ENCODE measurements at places on chromosomes 5 and 9.

- peak; percentile 54 for DNase-seq
Measured at GRCh38 chr5:179731791-179732411, 721 bp upstream of the MAML1 start.

- no peak for DNase-seq
Measured at GRCh38 chr5:78649211-78649695, 681 bp upstream of the LHFPL2 start.

DNA sequence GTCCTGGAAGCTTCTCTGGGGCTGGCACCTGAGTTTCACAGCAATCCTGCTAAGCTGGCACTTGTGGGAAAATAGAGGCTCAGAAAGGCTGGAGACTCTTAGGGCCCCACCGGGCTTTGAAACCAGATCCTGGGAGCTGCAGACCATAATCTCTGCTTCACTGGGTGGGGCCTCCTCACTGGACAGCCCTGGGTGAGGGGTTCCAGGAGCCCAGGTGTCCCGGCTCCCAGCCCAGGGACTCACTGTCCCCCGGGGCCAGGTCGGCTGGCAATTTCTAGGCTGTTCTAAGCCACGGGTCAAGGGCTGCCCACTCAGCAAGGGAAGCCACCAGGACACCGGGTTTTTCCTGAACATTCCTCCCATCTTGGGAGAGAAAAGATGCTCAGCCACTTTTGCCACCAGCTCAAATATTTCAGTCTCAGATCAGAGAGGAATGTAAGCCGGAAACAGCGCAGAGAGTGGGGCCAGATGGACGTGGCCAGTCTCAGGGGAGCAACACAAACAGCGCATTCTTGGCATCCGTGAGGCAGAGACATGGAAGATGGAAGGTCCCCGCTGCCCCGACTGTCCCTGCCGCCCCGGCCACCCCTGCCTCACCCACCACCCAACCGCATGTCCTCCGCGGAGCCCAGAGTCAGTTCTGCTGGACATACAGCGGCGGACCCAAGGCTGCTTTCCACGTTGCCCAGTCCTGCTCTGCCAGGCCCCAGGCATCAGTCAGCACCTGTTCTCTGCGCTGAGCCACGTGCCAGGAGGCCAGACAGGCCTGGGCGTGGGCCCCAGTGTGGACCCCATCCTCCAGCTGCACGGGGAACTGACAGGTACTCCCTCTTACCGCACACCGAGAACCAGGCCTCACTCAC lies 72.6 kb downstream of the VAV2 start:
- DNase-seq: no peak

GRCh38 chr5:124824637-124825158 lies 78.3 kb upstream of the ZNF608 start:
- DNase-seq: peak; percentile 73

GRCh38 chr5:90477621-90478215 lies 3.1 kb downstream of the POLR3G start:
- no peak for DNase-seq

- DNase-seq: no peak
Measured at GRCh38 chr9:131259432-131259898, 16.8 kb downstream of the FAM78A start.

DNA sequence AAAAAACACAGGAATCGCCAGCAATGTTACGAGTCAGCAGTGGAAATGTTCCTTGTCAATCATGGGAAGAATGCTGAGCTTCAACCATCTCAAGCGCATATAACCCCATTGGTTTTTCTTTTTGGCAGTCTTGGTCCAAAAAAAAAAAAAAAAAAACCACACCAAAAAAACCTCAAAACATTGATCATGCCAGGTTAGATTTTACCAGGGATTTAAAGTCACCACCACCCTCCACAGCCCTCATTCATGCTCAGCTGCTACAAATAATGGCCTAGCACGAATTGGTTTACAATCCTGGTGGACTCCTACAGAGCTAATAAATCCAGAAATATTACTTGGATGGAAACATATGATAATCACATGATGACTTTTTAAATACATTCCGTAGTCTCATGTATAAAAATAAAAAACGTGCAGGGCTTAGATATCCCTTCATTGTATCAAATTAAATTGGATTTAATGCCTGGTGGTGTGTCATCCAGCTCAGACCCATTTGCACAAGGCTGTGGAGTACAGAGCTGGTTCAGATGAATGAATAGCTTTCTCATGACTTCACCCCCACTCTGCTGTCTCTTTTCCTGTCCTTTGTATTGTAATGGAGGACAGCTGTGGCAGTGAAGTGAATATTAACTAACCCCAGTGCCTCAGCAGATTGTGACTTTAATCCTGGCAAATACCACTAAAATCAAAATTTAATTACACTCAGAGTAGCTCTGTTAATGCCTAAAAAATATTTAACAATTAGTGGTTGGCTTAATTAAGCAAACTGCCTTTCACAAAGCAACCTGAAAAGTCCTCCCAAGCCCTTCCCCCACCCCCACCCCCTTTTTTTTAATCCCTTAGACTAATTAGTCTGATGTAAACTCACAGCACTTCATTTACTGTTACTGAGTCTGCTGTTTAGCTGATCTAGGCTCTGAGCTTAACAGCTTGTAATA lies 626.5 kb upstream of the ZNF608 start:
- DNase-seq: peak; percentile 6

DNA sequence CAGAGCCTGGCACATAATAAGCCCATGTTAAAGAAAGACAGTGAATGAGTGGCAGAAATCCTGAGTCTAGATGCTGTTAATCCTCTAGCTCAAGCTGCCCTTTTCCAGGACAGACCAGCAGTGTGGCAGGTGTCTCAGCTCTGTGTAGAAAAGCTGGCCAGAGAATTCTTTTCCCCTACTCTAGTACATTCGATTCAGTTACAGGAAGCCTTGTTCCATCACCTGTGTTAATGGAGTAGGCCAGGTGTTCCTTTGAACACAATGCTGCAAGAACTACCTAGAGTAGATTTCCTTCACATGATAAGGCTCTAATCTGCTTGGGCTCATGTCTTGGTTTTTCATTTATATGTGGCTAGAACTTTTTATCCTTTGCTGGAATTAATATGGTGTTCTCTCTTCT lies 52.5 kb downstream of the NUP214 start:
- no peak for DNase-seq

DNA sequence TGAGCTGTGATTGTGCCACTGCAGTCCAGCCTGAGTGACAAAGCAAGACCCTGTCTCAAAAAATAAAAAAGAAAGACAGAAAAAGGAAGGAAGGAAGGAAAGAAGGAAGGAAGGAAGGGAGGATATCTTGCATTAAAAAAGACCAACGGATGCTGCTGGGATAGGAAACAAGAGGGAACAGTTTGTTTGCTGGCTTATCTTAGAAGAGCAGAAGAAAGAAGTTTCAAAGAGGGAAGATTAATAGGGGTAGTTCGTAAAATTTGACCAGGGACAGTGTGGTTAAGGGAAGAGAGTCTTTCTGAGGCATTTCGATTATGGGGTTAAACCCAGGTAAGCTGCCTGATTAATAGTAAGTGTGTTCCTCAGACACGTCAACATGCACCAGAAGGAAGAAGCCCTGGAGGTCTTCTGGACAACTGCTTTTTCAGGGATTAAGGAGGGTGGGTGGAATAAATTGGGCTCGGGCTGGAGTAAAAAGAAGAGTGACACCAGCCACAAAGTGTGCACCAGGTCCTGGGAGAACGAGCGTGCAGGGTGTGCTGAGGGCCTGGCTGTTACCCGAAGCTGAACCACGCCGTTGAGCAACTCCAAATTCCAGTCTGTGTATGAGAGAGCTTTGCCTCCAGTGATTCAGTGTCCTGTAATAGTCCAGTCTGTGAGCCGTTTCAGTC lies 24.8 kb downstream of the FYB1 start:
- DNase-seq: peak; percentile 96

DNA sequence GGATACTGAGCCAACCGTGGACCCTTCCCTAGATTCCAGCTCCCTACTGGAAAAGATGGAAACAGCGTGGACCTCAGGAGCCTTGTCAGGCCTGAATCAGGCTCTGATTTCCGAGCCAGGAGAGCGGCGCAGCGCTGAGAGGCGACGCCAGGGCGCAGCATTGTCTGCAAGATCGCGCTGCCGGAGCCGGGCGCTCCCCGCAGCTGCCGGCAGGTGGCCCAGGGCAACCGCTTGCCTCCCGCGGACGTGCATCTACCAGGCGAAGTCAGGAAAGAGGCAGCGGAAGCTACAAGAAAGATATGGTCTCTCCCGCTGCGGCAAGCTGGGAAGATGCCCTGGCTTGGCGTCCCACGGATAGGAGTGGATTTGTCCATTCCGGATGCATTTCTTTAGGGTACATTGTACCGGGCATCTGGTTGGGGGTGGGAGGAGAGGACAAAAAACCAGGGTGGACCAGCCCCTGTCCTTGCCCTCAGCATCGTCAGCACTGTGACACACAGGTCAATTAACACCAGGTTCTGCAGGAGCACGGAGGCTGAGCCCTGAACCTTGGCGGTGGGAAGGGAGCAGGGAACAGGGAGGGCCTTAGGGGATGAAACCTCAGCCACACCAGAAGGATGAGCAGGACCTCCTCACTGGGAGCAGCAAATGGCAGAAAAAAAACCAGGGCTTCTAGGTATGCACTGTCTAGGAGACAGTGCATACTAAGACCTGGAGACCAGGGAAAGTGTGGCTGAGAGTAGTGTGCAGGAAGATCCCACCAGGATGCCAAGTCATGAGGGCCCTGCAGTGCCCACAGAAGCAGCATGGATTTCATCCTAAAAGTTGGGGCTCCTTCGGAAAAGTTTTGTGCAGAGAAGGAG lies 55.9 kb downstream of the SFXN1 start:
- DNase-seq: peak; percentile 29

DNA sequence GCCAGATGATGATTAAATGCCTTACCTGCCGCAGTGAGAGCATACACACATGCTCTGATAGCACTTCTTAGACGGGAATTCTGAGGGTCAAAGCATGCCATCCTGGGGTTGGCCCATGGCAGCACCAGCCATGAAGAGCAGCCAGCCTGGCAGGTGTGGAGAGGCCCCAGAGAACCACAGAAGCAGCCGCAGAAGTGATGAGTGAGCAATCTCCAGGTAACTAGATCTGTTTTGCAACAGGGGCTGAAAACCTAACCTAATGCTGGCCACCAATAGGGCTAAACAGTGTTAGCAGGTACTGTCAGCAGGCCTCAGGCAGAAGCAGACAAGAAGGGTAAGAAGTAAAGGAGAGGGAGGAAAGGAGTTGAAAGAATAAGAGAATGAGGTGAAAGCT lies 33.5 kb upstream of the HOMER1 start:
- DNase-seq: no peak

GRCh38 chr5:17257705-17258273 lies 40.4 kb downstream of the BASP1 start:
- no peak for DNase-seq

DNA sequence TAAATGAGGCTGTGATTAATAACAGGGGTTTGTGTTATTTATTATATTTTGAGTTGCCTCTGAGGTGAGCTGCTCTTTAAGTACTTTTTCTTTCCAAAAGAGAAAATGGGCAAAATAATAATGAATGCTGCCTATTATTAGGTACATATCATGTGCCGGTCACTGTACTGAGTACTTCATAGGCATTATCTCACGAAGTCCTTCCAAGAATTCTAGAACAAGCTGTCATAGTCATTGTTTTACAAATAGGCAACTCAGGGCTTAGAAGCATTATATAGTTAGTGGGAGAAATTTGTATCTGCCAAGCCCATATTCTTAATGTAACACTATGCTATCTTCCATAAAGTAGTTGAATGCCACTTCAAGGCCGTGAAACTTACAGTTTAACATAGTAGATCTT lies 628.7 kb downstream of the CCDC171 start:
- DNase-seq: no peak

DNA sequence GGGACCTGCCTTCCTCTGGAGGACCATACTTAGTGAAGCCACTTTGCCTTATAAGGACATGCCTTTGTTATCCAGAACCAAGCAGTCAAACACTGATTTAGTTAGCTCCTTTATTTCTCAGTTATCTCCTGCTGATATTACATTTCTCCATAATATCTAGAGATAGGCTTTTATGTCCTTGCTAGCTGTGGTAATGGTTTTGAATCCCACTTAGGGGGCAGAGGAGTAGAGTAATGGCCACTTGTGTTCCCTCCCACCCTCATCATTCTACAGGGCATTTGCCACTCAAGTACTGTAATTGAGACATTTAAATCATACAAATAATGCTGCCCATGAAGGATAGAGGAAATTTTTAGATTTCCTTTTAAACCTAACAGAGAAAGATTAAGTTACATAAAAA lies 80.9 kb downstream of the DOCK8 start:
- DNase-seq: no peak

DNA sequence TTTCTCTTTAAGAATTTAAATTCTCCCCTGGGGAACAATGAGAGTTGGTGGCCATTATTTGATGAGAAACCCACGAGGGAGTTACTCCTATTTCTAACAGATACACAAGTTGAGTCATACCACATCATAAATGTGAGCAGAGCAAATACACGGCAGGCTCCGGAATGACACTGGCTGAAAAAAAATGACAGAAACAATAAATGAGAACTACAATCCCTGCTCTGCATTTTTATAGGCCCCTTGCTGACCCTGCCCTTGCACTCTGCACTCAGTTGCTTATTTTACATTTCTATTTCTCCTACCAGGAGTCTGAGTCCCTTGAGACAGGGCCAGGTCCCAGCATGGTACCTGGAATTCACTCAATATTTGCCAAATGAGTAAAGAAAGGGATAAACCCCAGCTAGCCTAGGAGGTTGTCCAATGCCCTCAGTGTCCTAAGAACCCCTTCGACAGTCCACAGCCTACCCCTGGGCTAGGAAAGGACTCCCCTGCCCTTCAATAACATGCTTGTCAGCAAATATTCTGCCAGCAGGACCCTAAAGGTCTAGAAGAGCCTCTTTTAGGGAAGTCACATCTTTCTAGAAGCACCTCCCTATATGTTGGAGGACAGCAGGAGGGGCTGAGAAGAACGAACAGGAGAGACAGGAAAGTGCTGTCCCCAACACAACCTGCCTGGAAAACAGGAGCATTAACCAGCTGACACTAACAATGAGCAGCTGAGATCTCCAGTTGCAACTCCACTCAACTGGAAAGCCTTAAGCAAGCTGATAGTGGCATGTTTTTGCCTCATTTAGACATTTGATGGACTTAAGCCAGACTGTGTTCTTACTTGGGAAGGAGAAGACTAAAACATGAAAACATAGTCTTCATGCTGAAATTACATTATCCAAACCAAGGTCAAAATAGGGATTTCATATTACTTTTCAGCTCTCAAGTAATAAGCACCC lies 191.2 kb downstream of the ACTL7B start:
- no peak for DNase-seq

- DNase-seq: no peak
Measured at GRCh38 chr5:6767481-6768063, 54.3 kb downstream of the TENT4A start.

GRCh38 chr5:177557041-177557647 lies 2.8 kb upstream of the FAM193B start:
- no peak for DNase-seq

DNA sequence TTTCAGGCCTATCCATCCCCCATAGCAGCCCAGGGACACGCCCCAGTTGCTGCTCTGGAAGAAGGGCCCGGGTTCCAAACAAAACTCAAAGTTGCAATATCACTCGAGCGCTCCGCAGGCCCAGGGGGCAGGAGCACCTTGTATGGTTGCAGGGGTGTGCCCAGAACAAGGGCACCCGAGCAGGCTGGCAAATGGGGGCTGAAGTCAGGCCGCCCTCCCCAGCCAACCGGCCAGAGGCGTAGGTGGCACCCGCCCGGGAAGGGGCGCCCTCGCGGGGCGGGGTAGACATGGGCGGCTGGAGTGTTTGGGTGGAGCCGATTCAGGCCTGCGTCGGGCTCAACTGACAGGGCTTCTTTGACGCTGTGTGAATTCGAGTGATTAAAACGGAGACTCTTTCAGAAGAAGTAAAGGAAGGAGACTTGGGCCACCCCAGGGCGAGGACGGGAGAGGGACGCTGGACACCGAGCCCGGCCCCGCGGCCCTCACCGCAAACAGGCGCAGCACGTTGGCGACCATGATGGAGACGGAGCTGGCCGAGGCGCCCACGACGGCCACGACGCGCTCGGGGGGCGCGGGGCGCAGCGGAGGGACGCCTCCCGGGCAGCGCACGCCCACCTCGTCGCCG lies 1.1 kb downstream of the GRM6 start:
- no peak for DNase-seq

All from epithelial cell of prostate (primary cell).